ENCODE measurements at places on chromosomes 4 and X.
A peak's percentile ranks its signal among the peaks of the same experiment; 100 is the strongest.

GRCh38 chr4:56757261-56757746 is 64.2 kb downstream of the SPINK2 start:
- DNase-seq, result no peak

DNA sequence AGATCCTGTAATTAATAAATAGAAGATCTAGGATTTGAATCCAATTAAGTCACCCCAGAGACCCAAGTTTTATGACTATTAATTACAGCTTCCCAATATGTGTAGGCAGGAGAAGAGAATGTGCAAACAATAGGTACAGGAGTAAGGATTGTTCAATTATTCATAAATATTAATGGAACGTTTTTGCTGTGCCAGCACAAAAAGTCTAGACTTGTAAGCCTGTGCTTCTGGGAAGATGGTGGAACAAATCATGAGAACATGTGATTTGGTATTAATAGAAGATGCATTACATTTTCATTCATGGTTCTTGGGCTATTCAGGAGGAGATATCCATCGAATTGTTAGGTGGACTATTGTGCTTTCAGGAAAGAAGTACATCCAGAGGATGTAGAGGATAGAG is 1240.9 kb downstream of the STIM2 start:
- no peak for DNase-seq

DNA sequence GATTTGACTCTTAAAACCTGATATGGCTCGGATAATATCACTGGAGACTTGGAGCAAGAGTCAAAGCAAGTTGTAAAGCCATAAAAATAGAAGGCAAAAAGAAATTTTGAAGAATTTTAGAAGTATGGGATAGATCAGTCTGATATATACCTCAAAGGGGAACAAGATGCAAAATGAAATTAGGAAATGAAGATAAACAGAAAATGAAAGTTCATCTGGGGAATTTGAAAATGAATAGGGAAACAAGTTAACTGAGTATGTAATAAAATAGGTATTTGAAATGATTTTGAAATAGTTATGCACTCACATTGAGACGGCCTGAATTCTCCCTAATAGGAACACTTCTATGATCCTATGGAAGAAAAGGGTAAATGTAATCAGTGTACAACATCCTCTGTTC is 5.7 kb downstream of the CYP2U1 start:
- no peak for DNase-seq

DNA sequence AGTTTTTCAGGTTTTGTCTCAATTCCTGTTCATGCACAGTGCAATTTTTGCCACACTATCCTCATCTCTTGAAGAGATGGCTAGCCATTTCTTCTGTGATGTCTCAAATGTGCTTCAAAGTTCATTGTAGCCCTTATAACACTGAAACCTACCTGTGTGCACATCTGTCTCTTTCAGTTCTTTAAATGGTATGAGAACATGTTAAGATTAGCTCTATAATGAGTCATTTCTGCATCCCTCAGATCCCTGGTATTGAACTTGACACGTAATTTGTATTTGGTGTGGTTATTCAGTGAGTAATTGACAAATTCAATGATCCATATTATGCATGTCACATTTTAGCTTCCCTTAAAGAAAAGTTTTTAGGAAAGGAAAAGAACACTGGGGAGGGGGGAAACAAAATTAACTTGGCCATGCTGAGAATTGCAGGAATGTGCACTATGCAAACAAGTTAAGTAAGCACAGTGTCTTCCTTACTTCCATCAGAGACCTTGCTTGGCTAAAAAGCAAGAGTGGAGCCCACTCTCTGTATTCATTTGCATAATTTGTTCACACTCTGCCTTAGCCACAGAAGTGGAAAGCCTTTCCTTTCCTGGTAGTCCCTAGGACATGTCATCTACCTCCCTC is 659.8 kb upstream of the MAGEB2 start:
- no peak for DNase-seq

GRCh38 chr4:172050911-172051310 is 237.7 kb downstream of the GALNTL6 start:
- no peak for DNase-seq

GRCh38 chr4:143386812-143387211 is 50.1 kb downstream of the GAB1 start:
- DNase-seq, result no peak

DNA sequence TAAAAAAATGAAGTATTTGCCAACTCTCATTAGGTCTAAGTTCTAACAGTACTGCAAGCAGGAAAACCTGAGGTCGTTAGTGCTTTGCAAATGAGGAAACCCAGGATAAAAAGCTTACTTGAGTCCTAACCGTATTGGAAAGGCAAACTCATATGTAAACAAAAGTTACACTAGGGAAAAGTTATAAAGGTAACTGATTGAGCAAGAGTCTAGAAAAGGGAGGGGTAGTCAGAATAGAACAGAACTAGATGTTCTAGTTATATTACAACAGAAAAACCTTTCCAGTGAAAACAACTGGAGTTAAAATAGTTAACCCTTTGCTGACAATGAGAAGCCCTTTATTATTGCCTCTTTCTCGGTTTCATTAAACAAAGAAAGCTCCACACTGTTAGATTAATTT is 66.4 kb upstream of the MAOA start:
- DNase-seq, result no peak

GRCh38 chr4:102713096-102713495 is 47.7 kb downstream of the MANBA start:
- no peak for DNase-seq

- no peak for DNase-seq
Measured at GRCh38 chr4:171472230-171472629, 341.0 kb upstream of the GALNTL6 start.

DNA sequence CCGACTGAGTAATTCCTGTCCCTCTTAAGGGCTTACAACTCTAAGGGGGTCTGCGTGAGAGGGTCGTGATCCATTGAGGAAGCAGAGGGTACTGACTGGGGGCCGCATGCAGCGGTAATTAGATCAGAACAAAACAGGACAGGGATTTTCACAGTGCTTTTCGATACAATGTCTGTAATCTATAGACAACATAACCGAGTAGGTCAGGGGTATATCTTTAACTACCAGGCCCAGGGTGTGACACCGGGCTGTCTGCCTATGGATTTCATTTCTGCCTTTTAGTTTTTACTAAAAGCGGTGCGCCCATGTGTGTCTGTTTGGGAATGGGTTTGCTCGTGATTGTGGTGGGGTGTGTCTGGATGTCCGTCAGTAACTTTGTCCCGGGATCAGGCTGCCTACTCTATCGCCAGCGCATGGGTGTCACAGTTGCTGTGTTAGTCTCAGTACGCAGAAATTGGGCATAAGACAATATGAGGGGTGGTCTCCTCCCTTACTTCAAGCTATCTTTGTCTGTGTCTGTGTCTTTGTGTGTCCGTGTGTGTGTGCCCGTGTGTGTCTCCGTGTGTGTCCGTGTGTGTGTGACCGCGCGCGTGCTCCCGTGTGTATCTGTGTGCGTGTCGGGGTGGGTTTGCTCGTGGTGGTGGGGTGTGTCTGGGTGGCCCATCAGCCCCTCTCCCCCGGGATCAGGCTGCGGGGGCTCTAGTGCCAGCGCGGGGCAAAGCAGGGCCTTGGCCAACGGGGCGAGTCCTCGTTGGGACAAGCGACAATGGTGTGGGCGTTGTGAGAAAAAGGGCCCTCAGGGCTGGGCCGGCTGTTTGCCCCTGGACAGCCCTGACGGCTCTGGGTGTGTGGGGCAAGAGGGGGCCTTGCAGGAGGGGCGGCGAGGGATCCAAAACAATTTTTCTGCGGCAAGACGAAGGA is 10.4 kb downstream of the FRG2 start:
- DNase-seq, result no peak

GRCh38 chr4:12852338-12853307 is 631.5 kb downstream of the RAB28 start:
- peak; percentile 13 for DNase-seq

GRCh38 chrX:2536974-2537373 is 36.2 kb upstream of the DHRSX start:
- DNase-seq, result no peak
